Activated CD8-positive, alpha-beta memory T cell treated with anti-CD3 and anti-CD28 coated beads, Interleukin-2, amount 10 ng/mL, durations not matched to agents 7 days and 5 days (primary cell): ENCODE measurements at places on chromosomes 6 and 20. TPM values are rescaled to one million over a fixed set of nuclear protein-coding genes. Genes with fewer than 3 reads are reported as not detected.

- no peak for DNase-seq
Measured at GRCh38 chr6:91730710-91731109, 1143.8 kb upstream of the MAP3K7 start.

METTL24 gene
- total RNA-seq: not detected

GRCh38 chr20:33660035-33660684, 2.0 kb upstream of the C20orf144 start:
- no peak for DNase-seq

- DNase-seq: no peak
Measured at GRCh38 chr6:89858041-89858440, 28.4 kb downstream of the CASP8AP2 start.

GRCh38 chr6:57104336-57104735, 14.3 kb downstream of the ZNF451 start:
- DNase-seq: no peak

- DNase-seq: no peak
Measured at GRCh38 chr6:163724196-163724595, 309.7 kb downstream of the QKI start.

- no peak for DNase-seq
Measured at GRCh38 chr6:69852706-69853105, 13.7 kb upstream of the COL19A1 start.
